Neural crest cell (in vitro differentiated cells): ENCODE measurements at places on chromosomes 16 and 17.

- DNase-seq = no peak
Observed at GRCh38 chr16:67675579-67675935, 8.9 kb downstream of the C16orf86 start.

DNA sequence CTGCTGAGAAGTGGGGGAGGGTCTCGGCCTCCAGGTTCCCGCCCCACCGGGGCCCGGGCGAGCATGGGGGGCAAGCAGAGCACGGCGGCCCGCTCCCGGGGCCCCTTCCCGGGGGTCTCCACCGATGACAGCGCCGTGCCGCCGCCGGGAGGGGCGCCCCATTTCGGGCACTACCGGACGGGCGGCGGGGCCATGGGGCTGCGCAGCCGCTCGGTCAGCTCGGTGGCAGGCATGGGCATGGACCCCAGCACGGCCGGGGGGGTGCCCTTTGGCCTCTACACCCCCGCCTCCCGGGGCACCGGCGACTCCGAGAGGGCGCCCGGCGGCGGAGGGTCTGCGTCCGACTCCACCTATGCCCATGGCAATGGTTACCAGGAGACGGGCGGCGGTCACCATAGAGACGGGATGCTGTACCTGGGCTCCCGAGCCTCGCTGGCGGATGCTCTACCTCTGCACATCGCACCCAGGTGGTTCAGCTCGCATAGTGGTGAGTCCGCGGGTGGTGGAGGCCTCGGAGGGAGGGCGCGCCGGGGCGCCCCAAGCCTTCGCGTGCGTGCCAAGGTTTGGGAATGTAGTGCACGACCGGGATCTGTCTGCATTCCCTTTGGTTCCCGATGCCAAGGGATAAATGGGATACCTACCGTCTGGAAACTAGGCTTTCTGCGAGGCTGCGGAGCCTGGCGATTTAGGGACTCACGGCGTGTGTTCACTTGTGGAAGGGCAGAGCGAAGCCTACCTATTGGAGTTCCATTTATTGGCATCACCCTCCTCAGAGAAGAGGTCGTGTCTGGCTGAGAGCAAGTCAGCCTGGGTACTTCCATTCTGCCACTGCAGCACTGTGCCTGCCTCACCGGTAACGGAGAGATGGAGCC lies 1.0 kb downstream of the ZNRF1 start:
- DNase-seq = peak; percentile 7

DNA sequence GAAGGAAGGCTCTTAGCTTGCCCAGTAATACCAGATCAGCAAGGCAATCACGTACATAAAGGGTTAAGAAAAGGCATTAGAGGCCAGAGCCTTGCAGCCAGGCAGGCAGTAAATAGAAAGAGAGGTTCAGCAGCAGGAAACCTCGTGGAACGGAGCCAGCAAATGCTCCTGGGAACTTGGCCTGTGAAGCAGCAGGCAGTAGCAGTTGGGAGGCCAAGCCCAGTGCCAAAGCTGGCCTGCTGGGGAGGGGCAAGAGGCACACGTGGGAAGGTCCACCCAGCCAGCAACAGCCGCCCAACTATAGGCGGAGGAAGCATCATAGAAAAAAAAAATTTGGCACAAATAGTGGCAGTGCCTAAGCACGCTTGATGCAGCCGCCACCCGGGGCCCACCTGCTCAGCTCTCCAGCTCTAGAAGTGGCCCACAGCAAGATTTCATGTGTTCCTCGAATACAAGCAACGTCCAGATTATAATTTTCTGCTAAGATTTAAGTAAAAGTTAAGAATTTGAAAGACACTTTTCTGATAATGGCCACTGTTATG lies 2339.5 kb downstream of the TP53TG3F start:
- no peak for DNase-seq

- DNase-seq = no peak
Observed at GRCh38 chr16:21973945-21974344, 20.8 kb downstream of the UQCRC2 start.

DNA sequence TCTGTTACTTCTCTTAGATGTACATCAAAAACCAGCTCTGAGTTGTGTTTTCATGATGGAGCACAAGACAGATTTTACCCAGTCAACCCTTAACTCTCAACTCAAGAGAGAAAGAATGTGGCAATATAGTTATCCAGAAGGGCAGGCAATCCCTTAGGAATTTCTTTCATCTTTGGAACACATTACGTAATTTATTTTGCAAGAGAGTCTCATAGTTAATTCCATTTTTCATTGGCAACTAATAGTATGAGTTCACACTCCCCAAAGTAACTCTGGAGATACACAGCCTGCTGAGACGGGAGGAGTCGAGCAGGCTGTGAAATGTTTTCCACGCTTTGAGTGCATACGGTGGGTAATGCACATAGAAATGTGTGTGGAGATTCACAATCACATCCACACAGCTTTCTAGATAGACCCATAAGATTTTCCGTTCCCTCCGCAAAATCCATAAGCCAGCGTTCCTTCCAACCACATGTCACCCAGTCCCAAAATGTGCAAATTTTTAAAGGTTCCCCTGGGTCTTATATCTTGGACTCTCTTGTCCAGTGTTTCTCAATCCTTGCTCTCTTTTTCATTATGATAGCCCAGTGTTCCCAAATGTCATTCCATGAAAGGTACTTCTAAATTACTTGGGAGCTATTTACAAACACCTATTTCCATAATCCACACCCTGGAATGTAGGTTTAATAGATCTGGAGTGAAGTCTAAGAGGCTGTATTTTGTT lies 8.4 kb upstream of the CDRT4 start:
- DNase-seq = no peak

DNA sequence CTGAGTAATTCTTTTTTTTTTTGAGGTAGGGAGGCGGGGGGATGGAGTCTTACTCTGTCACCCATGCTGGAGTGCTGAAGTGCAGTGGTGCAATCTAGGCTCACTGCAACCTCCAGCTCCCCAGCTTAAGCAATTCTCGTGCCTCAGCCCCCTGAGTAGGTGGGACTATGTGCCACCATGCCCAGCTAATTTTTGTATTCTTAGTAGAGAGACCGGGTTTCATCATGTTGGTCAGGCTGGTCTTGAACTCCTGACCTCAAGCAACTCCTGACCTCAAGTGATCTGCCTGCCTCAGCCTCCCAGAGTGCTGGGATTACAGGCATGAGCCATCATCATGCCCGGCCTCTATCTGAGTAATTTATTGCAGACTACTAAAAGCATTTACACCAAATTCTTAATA lies 19.4 kb downstream of the KPNB1 start:
- no peak for DNase-seq

GRCh38 chr17:74199306-74200092 lies 4.0 kb upstream of the RPL38 start:
- DNase-seq = peak; percentile 85

- no peak for DNase-seq
Observed at GRCh38 chr17:56675876-56676660, 82.6 kb downstream of the NOG start.

GRCh38 chr17:29613352-29613837 lies 9.3 kb downstream of the CORO6 start:
- DNase-seq = peak; percentile 96

DNA sequence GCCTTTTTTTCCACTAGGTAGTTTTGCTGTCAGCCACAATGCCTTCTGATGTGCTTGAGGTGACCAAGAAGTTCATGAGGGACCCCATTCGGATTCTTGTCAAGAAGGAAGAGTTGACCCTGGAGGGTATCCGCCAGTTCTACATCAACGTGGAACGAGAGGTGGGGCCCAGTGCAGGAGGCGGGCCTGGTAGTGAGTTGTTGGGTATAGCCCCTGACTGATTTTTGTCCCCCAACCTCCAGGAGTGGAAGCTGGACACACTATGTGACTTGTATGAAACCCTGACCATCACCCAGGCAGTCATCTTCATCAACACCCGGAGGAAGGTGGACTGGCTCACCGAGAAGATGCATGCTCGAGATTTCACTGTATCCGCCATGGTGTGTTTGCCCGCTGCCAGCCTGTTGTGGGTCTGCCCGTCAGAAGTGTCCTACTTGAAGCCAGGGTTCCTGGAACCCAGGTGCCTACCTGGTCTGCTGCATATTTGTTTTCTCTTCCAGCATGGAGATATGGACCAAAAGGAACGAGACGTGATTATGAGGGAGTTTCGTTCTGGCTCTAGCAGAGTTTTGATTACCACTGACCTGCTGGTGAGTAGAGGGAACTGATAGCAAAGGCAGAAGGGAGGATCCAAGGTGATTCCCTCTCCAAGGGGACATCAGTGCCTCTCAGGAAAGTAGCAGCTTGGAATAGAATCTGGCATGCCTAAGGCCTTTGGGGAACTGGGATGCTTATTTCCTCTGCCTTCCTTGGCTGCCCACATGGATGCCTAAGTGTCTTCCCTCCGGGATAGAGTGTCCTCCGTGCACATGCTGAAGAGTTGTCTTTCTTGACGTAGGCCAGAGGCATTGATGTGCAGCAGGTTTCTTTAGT lies 1.9 kb upstream of the CD68 start:
- no peak for DNase-seq

DNA sequence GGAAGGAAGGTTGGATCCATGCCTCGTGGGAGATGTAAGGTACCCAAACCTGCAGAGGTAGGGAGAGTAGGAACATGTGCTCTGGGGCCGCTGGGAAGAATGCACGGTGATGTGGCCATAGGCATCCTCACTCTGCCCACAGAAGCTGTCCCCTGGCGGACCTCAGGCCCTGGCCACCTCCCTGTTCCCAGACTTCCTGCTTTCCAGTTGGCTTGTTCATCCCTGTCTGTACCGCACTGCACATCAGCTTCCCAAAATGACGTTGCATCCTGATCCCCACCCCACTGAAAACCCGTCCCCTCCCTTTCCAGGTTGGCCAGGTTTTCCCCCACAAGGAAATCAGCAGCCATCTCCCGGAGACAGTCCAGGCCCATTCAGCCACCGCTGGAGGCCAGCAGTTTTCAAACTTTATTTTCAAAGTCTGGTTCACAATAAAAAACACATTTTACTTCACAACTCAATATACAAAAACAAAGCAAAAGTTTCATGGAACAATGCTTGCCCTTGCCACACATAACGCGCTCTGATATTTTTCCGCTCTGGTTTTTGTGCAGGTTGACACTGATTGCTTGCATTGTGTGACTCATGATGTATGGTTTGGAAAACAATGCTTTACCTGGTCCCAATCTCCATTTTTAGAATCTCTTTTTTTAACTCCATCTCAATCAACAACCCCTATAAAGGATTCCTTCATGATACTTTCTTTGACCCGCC lies 143.0 kb downstream of the GAS7 start:
- DNase-seq = no peak

- no peak for DNase-seq
Observed at GRCh38 chr17:10648956-10649355, 8.2 kb downstream of the MYH3 start.

DNA sequence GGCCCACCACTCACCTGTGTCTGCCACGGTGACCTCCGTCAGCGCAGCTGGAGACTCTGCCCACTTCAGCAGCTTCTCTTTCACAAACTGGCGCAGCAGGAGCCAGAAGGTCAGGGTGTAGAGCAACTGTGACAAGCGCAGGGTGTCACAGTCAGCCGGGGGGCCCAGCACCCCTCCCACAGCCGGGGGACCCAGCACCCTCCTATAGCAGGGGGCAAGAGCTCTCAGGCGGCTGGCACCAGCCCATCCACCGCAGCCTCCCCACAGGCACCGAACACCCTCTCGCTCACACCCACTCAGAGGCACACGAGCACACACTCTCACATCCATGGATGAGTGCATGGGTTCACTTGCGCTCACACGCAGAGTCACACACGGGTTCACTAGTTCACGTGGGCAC lies 28.8 kb downstream of the CTU2 start:
- DNase-seq = no peak

DNA sequence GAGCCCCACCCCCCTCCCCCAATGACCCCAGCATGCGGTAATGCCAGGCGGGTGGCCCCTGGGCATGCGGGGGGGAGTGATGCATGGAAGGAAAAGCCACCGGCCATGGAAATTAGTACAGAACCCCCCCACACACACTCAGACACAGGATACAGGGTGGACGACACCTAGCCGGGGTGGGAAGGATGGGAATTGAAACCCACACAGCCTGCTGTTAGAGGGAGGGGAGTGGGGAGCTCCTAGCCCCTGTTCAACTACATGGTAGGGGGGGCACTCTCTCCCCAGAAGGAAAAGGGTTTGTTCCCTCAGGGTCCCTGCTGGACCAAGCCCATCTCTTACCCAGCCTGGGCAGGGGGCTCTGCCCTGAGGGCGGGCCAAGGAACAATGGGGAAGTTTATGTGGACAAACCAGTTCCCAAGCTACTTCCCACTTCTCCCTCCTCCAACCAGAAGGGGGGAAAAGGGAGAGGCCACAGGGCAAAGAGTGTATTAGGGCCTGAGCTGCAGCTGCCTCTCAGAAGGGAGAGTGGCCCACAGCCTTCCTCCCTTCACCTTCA lies 5.2 kb downstream of the TMUB2 start:
- DNase-seq = no peak

DNA sequence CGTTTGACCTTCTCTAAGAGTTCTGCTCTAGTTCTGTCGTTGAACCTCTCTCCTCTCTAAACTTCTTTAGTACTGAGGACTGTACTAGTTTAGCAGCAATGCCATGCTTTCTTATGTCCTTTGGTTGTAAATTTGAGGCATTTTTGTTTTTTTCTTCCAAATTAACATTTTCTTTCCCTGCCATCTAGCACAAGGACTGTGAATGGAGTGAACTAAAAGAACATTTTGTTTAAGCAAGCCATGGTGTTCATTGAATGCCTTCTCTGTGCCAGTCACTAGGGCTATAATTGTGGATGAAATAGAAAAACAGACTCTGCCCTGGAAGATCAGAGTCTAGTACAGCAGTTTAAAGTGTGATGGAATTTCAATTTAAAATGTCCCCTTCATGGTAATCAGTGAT lies 137.9 kb downstream of the FTO start:
- DNase-seq = no peak

DNA sequence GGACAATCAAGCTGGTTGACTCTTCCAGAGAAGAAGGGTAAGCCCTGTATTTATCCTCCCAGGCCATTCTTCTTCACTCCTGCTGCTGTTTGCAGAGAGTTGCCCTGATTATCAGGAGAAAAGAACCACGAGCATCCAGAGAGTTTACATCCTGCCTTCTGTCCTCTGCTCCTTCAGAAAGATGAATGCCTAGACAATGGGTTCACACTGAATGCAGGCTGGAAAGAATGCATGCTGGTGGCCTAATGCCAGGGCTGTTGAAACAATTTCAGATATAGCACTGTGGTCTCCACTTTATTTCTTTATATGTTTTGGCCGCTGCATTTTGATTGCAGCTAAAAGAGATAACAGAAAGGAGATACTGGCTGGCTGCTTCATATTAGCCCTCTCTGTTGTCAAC lies 21.2 kb upstream of the HAS3 start:
- DNase-seq = no peak

DNA sequence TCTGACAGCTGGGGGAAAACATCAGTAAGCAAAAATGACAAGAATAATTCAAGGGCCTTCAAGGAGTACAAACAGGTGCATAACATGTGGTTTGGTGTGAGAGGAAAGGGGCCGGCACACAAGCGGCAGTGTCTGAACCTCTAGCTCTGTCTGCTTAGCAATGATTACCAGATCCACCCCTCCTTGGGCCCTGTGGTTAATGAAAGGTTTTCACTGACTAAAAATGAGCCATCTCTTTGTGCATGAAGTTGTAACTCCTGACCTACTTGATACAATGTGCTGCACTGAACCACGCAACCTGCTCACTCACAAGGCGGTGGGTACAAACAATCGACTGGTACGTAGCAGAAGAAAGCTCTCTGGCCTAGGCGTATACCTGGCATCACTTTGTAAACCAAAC lies 15.1 kb downstream of the FAM117A start:
- no peak for DNase-seq

- DNase-seq = no peak
Observed at GRCh38 chr16:29974291-29975133, 844 bp downstream of the TAOK2 start.

- DNase-seq = no peak
Observed at GRCh38 chr17:44922746-44923470, 7.6 kb upstream of the GFAP start.

GRCh38 chr17:63842173-63842539 lies 329 bp downstream of the SMARCD2 start:
- DNase-seq = peak; percentile 37
